ENCODE measurements at places on chromosomes 4 and X.

DNA sequence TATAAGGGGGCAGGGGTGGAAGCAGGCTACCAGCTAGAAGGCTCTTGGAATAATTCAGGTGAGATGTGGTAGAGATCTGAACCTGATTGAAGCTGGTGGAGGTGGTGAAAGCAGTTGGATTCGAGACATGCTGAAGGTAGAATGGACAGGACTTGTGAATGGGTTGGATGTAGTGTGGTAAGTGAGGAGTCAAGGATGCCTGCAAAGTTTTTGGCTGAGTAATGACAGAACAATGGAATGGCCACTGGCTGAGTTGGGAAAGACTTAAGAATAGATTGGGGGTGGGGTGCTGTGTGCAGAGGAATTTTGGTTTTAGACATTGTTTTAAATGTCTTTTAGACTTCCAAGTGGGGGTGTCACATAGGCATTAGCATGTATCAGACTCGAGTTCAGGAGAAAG lies 33.5 kb downstream of the HPF1 start:
- no peak for DNase-seq

DNA sequence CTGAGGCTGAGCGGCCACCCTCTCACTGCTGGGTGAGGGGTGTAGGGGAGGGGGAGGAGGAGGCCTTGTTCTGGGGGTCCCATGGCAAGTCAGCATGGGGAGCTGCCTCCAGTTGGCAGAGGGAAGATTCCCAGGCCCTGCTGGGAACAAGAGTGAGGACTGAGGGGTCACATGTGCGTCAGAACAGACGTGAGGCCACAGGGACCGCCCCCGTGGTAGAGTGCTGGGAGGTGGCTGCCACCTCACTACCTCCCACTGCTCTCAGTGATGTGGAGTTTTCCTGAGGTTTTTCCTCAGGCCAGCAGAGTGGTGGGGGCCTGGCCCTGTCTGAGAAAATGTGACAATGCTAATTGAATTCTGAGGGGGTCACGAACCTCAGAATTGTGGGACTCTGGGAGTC lies 568 bp downstream of the MAGEC1 start:
- no peak for DNase-seq

DNA sequence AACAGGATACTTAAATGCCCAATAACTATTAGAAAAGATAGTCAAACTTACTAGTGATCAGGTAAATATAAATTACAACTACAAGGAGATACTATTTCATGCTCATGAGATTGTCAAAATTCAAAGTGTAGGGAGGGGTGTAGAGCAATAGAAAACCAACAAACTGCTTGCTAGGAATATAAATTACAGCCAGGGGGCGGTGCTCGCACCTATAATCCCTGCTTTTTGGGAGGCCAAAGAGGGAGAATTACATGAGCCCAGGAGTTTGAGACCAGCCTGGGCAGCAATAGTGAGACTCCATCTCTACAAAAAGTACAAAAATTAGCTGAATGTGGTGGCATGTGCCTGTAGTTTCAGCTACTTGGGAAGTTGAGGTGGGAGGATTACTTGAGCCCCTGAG lies 556.5 kb upstream of the NR3C2 start:
- DNase-seq: peak; percentile 13

DNA sequence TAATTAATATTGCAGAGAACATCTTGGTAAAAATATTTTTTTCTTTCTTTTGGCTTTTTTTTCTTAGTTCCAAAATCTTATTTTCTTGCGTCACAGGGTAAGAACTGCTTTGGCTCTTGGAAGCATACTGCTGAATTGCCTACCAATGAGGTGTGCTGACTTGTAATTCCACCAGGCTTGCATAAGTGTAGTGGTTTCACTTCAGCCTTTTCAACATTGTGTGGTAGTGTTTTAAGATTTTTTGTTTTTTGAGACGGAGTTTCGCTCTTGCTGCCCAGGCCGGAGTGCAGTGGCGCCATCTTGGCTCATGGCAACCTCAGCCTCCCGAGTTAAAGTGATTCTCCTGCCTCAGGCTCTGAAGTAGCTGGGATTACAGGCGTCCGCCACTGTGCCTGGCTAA lies 42.4 kb downstream of the N4BP2 start:
- DNase-seq: no peak

DNA sequence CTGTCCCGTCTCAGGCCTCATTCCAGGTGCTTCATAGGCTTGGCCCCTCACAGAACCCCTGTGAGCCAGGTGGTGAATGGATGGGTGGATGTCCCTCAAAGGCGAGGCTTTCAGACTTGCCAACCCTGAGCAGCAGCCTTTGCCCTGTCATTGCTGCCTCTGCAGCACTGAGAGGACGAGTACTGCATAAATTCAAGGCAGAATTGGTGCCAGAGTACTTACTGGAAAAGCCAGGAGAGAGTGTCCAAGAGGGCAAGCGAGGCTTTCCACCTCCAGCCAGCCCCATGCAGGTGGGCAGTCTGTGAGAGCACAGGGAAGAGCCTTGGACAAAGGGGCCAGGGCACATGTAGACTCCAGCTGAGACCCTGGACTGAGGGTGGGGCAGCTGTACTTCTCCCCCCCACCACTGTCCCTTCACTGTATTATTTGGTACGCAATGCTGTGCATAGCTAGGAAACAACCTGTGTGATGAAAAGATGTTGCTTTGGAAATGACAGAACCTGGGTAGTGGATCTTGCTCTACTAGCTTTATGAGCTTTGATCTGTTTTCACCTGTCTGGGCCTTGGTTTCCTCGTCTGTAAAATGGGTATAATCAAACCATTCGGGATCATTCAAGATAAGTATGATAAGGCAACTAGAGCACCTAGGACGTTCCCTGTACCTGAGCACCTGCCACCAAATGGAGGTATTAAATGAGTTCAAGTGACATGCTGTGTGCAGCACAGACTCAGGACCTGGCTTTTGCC lies 224.9 kb upstream of the PSAPL1 start:
- DNase-seq: no peak

DNA sequence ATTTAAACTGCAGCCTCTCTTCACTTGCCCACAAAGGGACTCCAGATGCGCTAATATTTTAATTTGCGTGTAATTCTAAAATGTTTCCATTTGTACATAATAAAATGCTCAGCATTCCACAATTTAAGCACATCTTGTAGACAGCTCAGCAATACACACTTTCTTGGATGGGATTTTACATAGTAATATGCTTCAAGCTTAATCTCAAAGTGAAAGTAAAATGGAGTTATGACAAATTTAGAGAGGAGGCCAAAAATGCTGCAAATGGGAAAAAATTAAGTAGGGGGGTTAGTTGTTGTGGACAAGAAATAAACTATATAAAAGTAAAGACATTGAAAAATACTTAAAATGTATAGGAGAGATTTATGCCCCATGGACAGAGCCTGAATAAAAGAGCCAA lies 149.1 kb downstream of the FBXO8 start:
- DNase-seq: no peak

Data from activated naive CD4-positive, alpha-beta T cell treated with anti-CD3 and anti-CD28 coated beads for 36 hours (primary cell).